ENCODE measurements at places on chromosomes 12 and 14.
A peak's percentile ranks its signal among the peaks of the same experiment; 100 is the strongest.

- DNase-seq: no peak
Observed at GRCh38 chr14:105532735-105533141, 6.4 kb downstream of the TMEM121 start.

DNA sequence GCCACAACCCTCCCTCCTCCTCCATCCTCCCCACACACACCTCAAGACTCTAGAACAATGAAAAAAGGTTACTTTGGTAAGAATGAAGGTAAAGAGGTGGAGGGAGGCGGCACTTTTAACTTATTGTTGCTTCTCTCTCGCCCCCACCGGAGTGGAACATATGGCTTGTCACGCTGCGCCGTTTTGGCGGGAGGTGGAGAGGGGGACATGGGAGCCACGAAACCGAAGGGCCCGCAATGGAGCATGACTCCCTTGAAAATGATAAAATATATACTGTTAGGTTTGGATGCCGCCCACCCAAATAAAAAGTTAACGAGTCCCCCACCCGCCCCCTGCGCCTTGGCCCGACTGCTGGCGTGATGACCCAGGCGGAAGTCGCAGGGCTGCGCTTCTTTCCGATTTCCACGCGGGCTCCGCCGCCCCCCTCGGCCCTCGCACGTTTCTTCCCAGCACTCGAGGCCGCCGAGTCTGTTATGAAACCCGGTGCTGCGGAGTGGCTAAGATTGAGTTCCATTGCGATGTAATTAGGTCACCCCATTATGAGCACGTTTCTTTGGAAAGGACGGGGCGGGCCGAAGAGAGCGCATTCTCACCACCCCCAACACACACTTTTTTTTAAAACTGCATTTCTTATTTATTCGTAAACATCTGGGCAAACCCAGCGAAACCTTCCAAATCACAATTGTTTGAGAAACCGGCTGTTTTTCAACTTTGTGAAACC is 1.4 kb upstream of the ZFP36L1 start:
- peak; percentile 87 for DNase-seq

GRCh38 chr12:2283916-2284315 is 231.1 kb downstream of the CACNA1C start:
- DNase-seq: peak; percentile 39

DNA sequence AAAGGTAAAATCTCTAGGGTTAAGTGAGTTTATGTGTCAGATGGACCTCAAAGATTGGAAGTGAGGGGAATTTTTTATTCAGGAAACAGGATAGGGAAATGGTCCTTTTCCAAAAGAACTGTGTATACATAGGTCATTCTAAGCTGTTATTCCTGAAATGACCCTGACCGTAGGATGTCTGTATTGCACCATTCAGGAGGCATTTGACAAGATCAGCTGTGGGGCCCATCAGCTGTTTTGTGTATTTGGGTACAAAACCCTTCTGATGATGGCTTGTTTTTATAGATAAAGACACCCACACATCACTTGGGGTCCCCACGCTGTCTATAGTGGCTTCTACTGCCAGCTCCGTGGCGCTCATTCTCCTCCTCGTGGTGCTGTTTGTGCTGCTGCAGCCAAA is 62.6 kb upstream of the SRSF5 start:
- DNase-seq: no peak

GRCh38 chr12:101581190-101581589 is 13.6 kb upstream of the MYBPC1 start:
- DNase-seq: no peak

DNA sequence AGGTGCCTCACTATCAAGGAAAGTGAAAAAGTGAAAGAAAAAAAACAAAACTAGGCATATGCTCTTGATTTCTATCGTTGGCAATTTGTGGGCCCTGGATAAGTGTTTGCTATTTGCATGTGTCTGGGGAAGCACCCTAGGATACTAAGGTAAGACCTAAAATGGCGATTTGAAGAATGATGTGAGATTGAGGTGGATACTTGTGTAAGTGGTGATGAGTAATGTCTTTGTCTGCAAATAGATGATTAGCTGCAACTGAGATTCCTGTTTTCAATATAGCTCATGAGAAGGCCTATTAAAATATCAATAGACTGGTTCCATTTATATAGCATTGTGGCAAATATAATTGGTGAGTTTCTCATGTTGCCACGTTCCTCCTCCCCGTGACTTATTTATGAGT is 261.7 kb downstream of the NEDD1 start:
- DNase-seq: no peak

DNA sequence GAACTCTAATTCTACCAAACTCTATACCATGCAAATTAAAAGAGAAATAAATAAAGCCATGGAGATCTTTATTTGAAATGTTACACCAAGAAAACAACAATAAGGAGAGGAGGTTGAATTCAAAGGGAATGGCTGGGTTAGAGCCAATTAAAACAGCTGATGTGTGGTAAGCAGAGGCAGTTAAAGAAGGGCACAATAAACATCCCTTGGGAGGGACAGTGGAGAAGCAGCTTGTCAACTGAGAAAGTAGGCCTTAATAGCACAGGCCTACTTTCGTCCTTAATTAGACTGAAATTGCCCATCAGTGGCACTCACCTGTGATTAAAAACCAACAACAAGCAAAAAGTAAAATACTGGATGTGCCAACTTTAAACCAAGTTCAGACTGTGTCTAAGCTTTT is 16.3 kb upstream of the NAV3 start:
- DNase-seq: no peak

DNA sequence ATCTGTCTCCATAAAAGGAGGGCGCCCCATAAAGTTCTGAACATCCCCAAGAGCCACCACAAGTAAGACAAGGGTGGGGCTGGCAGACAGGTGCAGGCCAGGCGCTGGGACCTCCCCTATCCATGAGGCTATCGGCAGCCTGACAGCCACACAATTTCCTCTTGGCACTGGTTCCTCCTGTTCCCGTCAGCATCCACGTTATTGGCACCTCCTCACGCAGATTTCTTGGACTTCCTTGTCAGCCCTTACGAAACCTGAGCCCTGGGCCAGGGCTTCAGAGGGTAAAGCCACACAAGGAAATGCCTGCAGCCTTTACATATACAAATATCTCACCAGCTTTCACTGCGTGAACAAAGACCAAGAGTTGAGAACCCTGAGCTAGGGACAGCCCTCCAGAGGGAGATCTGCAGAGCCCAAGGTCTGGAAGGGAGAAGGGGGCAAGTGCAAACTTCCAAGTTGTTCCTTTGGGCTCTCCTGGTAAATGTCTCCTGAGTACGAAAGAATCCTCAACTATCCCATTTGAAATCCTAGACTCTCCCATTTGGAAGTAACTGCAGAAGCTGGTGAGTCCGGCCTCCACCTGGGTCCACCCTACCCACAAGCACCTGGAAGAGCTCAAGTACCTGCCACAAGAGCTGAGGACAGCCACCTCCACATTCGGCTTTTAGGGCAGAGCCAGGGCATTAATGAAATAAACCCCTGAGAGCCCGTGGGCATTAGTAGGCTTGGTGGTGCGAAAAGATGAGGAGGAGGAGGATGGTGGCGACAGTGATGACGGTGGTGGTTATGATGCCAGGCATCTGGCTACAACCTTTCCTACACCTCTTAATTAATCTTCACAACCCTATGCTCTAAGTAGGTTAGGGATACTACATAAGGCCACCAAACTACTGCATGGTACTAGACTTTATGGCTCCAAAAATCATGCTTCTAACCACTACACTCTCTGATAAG is 5.5 kb upstream of the TC2N start:
- DNase-seq: peak; percentile 50

DNA sequence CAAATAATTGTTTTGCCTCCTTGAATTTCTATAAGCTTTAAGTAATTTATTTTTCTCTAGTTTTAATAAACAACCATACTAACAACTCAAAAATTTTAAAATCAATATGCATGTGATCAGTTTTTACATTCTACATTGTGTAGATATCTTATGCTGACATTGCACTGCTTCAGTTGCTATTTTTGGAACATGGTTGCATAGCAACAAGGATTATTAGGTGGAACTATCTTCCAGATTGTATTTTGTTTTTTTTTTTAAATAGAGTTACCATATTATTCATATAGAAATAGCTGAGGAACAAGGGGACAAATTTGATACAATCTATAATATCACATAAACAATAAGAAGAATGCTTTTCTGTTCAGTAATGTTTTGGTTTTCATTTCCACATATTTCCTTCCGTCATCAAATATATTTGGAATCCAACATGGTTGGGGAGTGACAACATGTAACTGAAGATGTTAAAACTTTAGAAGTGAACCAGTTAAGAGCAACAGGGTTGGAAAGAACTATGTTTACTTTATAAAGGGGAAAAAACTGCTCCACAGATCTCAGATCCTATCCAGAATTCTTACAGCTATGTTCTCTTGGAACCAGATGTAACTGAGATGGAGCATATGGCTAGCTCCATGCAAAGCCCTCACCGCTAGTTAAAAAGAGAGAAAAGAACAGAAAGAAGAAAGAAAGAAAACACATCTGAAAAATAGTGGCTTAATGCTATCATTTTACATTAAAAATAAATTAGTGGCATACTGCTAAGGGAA is 235.5 kb downstream of the NELL2 start:
- DNase-seq: no peak

- DNase-seq: no peak
Observed at GRCh38 chr12:49972641-49973360, at the start of gene AQP6. TSS of gene AQP6 (plus strand) at chr12:49972947. CDS start at chr12:49973174, 227 bp downstream.

- DNase-seq: no peak
Observed at GRCh38 chr12:131194166-131194565, 240.5 kb downstream of the ADGRD1 start.

DNA sequence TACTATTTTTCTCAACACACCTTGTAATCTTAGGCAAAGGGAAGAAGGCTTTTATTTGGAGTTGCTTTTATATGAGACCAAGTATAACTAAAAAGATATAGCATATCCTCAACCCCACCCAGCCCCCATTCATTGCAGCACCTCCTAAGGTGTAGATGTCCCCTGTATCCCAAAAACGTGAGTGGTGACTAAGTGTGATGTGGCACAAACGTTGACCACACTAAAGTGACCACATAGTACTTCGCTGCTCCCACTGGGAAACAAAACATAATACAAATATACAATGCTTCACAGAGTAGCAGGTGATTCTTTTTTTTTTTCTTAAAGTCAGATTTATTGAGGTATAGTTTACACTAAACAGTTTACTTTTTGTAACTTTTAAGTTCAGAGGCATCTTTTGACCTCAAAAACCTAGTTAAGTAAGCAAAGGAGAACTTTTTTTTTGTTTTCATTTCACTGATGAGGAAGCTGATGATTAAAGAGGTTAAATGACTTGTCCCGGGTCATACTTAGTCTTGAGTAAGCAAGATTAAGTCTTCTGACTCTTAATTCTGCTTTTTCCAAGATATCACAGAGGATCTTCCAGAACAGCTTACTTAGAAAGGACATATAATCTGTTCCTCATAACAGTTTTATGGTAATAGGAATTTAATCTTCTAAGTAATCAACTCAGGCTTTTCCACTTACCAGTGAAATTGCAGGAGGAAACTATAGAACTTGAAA is 245.2 kb upstream of the PLEKHG7 start:
- peak; percentile 76 for DNase-seq

DNA sequence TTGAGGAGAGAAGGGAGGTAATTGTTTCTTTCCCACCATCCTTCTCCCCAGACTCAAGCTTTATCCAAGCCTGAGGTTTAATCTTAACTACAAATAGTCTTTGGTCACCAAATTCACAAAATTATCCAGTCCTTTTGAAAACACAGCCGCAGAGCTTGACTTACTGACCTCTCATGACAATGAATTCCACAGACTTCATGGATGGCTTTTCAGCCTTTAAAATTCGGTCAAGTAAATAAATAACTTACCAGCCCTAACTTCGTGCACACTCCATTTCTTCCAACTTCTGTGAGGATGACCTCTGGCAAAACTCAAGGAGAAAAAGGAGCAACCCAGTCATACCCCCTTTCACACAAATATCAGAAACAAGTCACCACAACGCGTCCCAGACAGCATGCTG is 137.0 kb upstream of the CDKN3 start:
- DNase-seq: no peak

- no peak for DNase-seq
Observed at GRCh38 chr14:56858422-56858821, 48.1 kb upstream of the OTX2 start.

- DNase-seq: no peak
Observed at GRCh38 chr12:25713264-25713663, 160.2 kb upstream of the LMNTD1 start.

- no peak for DNase-seq
Observed at GRCh38 chr12:2390850-2391390, 338.1 kb downstream of the CACNA1C start.

GRCh38 chr12:110704750-110705149 is 15.8 kb upstream of the HVCN1 start:
- no peak for DNase-seq

GRCh38 chr12:98418357-98419075 is 96.9 kb upstream of the TMPO start:
- DNase-seq: peak; percentile 31

- peak; percentile 39 for DNase-seq
Observed at GRCh38 chr12:122836027-122836921, 1.0 kb downstream of the HIP1R start.

GRCh38 chr14:39233680-39234326 is at the start of gene MIA2:
TSS of gene MIA2 (plus strand) at chr14:39233915. CDS start at chr14:39234115, 200 bp downstream.
- DNase-seq: no peak

DNA sequence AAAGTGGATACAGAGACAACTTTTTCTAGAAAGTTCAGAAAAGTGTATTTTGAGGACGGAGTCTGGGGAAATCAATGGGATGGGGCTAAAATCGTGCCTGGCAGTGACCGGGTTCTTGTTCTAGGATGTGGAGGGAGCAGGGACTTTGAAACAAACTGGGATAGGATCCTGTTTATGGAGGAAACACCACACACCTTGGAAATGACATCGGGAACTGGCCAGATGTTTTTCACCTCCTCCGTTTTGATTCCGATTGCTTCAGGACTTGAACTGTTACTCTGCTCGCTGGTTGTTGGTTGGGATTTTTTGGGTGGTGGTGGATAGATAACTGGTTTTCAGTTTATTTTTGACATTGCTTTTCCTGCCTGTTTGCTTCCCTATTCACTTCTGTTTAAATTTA is 506 bp downstream of the EMP1 start:
- no peak for DNase-seq

- no peak for DNase-seq
Observed at GRCh38 chr12:2250797-2251196, 198.0 kb downstream of the CACNA1C start.

DNA sequence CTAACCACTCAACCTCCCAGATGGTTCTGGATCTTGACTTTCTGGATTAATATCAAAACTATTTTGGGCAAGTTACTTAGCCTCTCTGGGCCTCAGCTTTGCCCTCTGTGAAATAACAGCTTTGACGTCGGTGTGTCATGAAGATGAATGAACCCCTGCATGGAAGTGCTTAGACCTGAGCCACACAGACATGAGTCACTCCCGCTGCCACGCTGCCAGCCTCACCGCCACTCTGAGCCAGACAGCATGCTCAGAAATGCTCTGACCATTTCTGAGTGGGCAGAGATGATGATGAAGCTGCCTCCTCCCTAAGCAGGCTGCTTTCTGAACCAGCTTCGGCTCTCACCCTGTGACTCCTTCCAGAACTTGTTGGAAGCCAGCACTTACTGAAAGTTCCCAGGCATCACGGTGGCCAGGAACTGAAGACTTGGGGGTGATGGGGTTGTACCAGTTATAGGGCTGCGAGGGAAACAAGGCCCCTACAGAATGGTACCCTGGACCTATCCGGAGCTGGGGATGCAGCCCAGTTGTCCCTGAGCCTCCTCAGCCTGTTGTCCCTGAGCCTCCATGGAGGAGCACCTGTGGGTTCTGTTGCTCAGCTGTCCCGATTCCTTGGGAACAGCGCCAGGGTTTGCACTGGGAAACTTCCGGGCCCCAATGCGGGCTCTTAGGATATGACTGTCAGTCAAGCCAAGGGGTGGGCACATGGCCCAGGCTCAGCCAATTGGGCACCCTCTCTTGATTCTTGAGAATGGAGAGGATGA is 2.0 kb upstream of the CCDC197 start:
- DNase-seq: peak; percentile 69

- DNase-seq: peak; percentile 70
Observed at GRCh38 chr14:38721822-38722431, 381.1 kb downstream of the SEC23A start.
